Dorsolateral prefrontal cortex (tissue), 122 donors: ENCODE measurements at places on chromosomes 4 and X. TPM values are rescaled to one million over a fixed set of nuclear protein-coding genes. Genes with fewer than 3 reads are reported as not detected.

DNA sequence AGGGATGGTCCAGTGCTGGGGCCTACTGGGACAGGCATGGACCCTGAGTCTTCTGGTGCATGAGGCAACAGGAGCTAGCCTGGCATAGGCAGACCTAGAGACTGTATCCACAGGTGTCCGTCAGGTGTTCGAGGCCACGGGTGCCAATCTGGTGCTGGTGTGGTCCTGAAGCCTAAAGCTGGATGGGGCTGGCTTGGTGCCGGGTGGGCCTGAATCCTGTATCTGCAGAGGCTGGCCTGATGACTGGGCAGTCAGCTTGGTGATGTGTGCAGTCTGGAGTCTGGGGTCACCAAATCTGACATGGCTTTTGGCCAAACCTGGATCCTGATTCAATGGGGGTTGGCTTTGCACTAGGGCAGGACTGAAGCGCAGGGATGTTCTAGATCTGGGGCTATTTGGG lies 269.8 kb upstream of the GRIA3 start:
- no peak for DNase-seq

- no peak for DNase-seq
These were observed 356.1 kb downstream of the AFF2 start for GRCh38 chrX:148856505-148856904.

- no peak for DNase-seq
These were observed 1603.0 kb upstream of the TENM3 start for GRCh38 chr4:180640193-180640592.

GRCh38 chr4:12206091-12206490 lies 777.4 kb upstream of the HS3ST1 start:
- no peak for DNase-seq

GRCh38 chrX:106742193-106742592 lies 15.7 kb downstream of the RNF128 start:
- DNase-seq: no peak

DNA sequence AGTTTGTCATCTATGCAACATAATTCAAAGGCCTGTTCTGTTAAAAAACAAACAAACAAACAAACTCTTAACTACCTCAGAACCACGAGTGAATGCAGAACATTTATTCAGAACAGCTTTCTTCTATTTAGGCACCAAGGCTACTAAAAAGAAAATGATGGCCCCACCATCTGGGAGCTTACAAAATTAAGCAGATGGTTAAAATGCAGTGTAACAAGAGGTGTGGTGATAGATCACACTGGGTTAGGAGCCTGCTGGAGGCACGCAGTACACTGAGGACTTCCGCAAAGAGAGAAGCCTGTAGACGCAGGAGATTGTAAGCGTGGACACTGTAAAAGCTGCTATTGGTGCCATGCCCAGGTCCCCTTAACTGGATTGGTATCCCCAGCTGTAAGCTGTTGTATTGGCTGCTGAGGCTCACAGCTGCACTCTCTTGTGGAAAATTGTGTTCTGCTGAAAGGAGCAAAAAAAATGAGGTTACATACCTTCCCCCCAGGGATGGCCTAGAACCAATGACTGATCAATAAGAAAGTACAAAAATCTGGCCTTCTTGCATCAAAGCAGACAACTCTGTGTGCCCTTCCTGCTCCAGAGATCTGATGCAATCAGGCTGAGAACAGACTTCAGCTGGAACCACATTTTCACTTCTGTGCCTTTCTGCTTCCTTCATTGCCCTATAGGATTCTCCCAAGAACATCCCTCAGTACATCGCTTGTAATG lies 60.0 kb downstream of the SHROOM3 start:
- no peak for DNase-seq

GRCh38 chrX:1592470-1593142 lies 1.2 kb downstream of the AKAP17A start:
- no peak for DNase-seq

- peak; percentile 29 for DNase-seq
These were observed 93.3 kb upstream of the BANK1 start for GRCh38 chr4:101697266-101697665.

- no peak for DNase-seq
These were observed 34.8 kb downstream of the YIPF6 start for GRCh38 chrX:68533656-68534055.

- no peak for DNase-seq
These were observed 76.0 kb downstream of the FAT4 start for GRCh38 chr4:125390727-125391126.

- no peak for DNase-seq
These were observed 58.3 kb upstream of the CD99 start for GRCh38 chrX:2632533-2633504.

DNA sequence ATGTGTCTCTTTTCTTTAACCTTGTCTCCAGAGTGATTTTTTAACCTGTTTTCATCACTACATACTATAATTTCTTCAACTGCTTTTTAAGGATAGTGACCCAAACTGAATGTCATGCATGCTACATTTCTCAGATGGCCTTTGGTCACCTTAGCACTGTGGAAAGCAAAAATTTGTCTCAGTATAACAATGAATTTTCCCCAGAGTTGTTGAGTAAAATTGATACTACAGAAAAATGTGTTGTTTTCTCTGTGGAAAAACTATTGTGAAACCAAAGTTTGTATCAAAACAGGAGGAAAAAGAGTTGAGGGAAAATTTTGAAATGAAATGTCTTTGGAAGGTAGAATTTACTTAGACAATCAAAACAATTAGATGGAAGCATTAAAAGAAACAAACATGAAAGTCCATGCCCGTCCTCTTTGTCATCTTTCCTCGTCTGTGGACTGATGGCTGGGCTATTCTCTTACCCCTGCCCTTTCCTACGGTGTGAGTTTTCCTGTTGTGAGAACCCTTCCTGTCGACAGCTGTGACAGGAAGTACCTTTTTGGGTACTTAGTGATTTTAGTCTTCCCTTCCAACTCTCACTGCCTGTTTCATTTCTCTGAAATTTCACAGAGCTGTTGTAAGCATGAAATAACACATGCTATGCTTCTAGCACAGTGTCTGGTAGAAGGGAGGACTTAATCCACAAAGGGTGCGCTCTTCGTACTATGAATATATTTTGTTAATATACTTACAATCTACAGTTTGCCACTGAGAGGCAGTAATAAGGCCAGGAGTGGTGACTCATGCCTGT lies 50.8 kb downstream of the LRP2BP start:
- DNase-seq: no peak

- DNase-seq: no peak
These were observed 136.7 kb downstream of the APBB2 start for GRCh38 chr4:41077628-41078027.

DNA sequence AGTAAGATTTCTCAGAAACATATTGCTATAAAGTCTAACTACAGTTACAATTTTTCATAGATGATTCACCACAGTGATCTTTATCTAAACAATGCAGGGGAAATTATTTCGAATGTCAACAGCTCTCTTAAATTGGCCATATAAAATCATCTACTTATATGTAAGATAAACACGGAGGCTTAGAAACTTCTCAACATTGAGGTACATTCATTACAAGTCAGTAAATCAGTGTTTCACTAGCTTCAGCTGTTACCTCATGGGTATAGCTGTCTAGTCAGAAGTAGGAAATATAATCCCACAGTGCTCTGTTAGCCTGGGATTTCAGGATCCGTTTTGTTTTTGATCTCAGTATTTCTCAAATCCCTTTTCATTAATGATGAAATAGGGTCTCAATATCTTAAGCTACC lies 43.2 kb downstream of the PCDH7 start:
- no peak for DNase-seq

DNA sequence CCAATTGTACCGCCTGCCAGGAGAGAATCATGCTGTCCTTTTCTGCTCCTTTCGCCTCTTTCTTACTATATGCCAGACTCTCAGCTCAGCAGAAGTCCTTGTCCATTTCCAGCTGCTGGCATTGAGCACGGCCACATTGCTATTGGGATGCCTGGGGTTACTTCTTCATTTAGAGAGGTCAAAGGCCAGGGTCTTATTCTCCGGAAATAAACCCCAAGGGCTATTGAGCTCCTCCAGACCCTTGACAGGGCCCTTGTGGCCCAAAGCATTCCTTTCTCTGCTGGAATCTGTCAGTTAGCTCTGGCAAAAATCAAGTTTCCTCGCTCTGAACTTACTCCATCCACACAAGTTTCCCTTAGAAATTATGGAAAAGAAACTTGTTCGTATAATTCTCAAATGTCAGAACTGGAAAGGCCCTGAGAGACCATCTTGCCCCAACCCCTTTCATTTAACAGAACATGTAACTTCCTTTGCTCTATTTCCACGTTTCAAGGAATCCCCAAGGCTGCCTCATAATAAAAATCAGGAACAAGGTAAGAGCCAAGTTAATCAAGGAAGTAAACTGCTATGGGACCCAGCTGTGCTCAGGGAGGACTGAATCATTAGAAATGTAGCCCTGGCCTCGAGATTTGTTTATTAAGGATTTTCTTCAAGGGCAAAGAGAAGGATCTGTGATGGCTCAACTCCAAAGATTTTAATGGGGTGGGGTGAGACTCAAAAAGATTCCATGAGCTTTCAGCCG lies 11.8 kb downstream of the AKAP4 start:
- no peak for DNase-seq

GRCh38 chr4:177974461-177974860 lies 532.2 kb upstream of the AGA start:
- no peak for DNase-seq

GRCh38 chr4:25984266-25984665 lies 70.2 kb downstream of the SMIM20 start:
- no peak for DNase-seq

DNA sequence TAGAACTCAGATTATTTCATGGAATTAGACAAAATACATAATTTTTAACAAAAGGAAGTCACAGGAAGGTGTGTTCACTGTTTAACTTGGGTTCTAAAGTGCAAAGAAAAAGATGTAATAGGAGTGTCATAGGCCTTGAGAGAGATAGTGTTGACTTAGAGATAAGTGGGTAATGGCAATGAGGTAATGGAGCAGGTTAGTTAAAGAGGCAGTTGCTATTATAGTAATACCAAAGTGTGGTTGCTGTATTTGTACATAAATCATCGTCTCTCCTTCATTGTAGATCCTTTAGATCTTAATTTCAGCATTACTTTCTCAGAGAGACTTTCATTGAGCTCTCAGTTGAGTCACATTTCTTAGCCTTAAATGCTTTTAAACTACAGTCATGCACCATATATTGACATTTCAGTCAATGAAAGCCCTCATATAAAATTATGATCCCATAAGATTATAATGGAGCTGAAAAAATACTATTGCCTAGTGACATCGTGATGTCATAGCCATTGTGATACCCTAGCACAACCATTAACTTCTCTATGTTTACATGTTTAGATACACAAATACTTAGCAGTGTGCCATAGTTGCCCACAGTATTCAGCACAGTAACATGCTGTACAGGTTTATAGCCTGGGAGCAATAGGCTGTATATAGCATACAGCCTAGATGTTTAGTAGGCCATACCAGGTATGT lies 245.4 kb downstream of the ADGRL3 start:
- DNase-seq: no peak

GRCh38 chr4:74316397-74316796 lies 8.1 kb downstream of the EPGN start:
- DNase-seq: no peak

DNA sequence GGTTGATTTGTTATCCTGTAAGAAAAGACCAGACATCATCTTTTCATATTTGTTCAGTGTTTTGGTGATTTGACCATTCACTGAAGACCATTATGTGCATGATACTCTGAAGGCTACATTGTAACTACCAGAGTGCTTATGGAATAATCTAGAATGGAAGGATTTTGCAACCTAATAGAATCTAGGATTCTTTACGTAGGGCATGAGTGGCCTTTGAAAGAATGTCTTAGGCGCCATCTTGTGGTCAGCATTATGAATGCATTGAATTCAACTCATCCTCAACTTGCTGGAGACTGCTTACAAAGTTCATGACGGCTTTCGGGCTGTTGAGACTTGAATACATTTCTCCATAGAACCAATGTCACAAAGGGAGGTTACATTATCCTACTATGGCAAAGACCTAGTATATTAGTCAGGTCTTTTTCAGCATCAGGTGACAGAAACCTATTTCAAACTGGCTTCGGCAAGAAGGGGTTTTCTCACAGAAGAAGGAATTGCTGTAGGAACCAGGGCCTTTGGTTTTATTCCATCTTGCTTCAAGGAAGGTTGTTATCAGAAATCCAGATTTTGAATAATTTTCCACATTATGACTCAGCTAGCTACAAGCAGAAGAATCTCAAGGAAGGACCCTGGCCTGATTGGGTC lies 104.1 kb downstream of the GPAT3 start:
- DNase-seq: no peak

- no peak for DNase-seq
These were observed 26.5 kb downstream of the TBC1D1 start for GRCh38 chr4:37917388-37917787.

DNA sequence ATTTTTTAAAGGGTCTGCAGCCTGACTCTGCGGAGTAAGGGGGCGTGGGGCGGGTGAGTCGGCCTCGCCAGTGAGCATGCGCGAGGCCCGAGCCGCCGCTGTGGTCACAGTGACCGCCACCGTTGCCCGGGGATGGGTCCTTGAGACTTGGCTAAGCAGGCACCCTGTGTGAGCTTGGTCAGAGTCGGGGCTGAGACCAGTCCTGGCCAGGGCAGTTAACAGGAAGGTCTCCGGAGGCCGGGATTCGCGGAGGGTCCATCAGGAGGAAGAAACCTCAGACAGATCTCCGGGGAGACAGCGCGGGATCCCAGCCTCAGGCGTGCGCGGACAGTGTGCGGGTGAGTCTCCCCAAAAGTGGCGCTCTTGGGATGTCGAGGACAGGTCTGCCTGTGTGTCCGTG lies 1384.4 kb upstream of the PCDH10 start:
- DNase-seq: no peak

The CRMP1 gene
- 120 TPM for total RNA-seq

The PCDH19 gene
- 24.4 TPM for total RNA-seq

The IL2 gene
- total RNA-seq: not detected

The CT45A10 gene
- total RNA-seq: not detected

The FAM184B gene
- total RNA-seq: 3.2 TPM

The CXCL5 gene
- total RNA-seq: 0.73 TPM

The ADGRG4 gene
- total RNA-seq: not detected

The BTC gene
- total RNA-seq: 1.1 TPM

The CSAG1 gene
- total RNA-seq: 1.4 TPM

The TEX13C gene
- 0.08 TPM for total RNA-seq
